ENCODE measurements at places on chromosomes 6 and 20.
A peak's percentile ranks its signal among the peaks of the same experiment; 100 is the strongest.

GRCh38 chr6:151352410-151353396, 38.7 kb downstream of the ZBTB2 start:
- no peak for DNase-seq

GRCh38 chr6:14240411-14241166, 123.0 kb downstream of the CD83 start:
- no peak for DNase-seq

GRCh38 chr6:18997375-18997826, 610.3 kb downstream of the RNF144B start:
- DNase-seq: peak; percentile 45

GRCh38 chr20:58702859-58703648, 10.5 kb downstream of the NPEPL1 start:
- no peak for DNase-seq

DNA sequence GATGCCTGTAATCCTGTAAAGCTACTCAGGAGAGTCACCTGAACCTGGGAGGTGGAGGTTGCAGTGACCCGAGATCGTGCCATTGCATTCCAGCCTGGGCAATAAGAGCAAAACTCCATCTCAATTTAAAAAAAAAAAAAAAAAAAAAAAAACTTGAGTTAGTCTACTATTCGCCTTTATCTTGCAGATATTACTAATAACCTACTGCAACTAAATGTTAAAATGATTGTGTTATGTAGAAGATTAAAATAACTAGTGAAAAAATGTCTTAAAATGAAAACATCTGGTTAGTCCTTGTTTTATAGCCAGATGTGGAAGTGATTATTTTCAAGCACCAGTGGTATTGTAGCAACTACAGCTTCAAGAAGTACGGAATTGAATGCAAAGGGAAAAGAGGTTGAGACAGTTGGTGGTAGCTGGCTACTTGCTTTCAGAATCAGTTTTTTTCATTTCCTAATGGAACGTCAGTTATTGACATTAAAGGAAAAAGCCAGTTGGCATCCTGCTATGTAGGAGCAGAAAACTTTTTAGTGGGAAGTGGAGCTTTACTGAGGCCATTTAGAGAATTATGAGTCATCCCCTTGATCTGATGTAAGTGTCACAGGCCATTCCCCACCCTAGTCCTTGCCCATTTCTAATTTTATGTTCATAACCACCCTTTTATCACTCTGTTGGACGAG, 43.8 kb upstream of the DYNLRB1 start:
- no peak for DNase-seq

DNA sequence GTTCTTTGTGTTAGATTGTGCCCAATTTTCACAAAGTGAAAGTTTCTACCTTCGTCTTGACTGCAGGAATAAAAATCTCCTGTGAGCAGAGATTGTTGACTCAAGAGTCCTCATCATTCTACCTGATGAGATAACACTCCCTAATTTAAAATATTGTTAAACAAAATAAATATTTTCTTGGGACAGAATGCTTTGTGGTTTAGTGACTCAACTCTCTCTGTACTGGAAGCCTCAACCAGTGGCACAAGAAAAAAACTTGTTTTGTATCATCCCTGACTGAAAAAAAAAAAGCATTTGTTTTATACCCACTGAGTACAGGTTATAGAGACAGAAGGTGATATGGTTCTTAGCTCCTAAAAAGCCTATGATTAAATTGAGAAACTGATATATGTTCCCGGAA, 78.9 kb downstream of the CRYBG1 start:
- no peak for DNase-seq

DNA sequence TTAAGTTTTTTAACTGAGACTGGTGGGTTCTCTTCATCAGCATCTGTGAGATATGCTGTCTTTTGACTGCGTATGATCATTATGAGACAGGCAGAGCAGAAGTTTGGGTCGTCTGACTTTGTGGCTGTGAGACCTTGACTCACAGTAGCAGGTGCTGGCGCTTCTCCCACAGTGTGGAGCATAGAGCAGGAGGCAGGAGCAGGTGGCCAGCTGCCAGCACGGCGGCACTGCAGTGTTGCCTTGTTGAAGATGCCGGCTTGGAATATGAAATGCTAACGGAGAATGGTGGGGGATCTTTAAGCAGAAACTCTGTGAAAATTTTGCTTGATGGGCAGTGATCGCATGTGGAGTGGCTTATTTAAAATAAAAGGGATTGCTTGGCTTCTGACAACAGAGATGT, 105.0 kb downstream of the TIAM2 start:
- no peak for DNase-seq

- no peak for DNase-seq
These were observed 445.4 kb downstream of the GJA1 start for GRCh38 chr6:121880831-121881230.

All from NCI-H187 (cell line).